ENCODE measurements at places on chromosomes 1 and 21.

- DNase-seq, result no peak
These were observed 11.4 kb upstream of the RGS16 start for GRCh38 chr1:182615468-182616129.

DNA sequence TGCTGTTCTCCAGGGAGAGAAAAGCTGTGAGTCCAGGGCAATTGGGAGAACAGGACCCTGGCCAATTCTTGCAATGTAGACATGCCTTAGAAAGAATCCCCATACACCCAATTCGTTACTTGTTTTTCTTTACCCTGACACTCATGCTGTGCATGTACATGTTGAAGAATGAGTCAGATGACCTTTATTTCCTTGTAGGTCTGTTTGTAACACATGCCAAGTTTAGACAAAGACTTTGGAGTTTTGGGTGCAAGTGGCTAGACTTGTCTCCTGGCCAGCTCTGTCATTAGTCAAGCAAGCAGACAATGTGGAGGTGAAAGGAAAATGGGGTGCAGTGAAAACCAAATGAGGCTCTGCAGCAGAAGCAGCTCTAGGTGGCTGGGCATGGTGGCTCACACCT lies 38.1 kb downstream of the GNPAT start:
- DNase-seq, result no peak

DNA sequence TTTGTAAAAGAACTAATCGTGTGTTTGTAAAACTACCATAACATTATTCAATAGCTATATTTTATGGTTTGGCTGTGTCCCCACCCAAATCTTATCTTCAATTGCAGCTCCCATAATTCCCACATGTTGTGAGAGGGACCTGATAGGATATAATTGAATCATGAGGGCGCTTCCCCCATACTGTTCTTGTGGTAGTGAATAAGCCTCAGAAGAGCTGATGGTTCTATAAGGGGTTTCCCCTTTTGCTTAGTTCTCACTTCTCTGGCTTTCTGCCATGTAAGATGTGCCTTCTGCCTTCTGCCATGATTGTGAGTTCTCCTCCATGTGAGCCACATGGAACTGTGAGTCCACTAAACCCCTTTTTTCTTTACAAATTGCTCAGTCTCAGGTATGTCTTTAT lies 1372.3 kb downstream of the AMY1C start:
- DNase-seq, result no peak

DNA sequence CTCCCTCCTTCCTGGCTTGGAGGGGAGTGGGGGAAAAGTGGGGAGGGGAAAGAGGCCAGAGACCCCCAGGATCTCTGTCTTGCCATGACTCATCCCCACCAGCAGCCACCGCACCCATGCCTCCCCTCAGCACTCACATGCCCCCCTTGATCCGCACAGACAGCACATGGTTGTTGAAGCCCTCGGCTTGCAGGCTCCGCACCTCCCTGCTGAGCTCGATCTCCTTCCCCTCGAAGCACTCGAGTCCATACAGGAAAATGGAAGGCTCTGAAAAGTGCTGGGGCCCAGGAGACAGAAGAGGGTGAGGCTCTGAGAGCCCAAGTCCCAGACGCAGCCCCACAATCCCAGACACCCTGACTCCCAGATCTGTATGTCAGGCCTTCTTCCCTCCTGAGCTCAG lies 10.8 kb downstream of the CD52 start:
- DNase-seq, result no peak

GRCh38 chr1:109838838-109839240 lies 71.8 kb upstream of the CSF1 start:
- DNase-seq, result no peak

DNA sequence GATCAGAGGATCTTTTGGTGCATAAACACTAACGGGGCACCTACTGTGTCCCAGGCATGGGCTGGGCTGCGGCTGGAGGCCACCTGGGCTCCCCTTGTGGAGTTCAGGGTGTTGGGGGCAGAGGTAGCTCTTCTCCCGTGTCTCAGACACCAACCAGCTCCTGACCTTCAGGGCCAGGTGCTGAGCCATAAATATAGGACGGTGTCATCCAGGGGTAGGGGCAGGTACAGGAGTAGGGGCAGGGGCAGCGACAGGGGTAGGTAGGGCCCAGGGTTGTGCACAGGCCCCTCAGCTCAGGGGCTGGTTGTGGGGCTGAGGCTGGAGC lies 18.0 kb upstream of the LRRC3 start:
- no peak for DNase-seq

- DNase-seq, result no peak
These were observed 122.3 kb upstream of the CXADR start for GRCh38 chr21:17390569-17390968.

GRCh38 chr1:147169840-147170674 lies 2.2 kb downstream of the PRKAB2 start:
- no peak for DNase-seq
